ENCODE measurements at places on chromosomes 2 and 18.
A peak's percentile ranks its signal among the peaks of the same experiment; 100 is the strongest.

DNA sequence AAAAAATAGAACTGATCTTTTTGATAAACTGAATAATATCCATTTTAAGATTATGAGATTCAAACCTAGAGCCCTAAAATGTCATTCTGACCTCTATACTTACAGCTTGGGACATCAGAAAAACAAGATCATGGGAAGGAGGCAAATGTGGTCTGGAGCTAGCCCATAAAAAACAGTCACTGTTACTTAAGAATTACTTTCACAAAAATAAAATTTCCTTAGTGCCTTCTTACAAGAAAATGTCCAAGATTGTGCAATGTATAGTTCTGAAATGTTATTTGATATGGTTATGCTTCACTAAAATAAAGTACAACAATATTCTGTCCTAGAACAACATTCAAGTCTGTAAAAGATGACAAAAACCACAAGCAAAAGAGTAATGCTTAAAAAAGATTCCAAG is 247.6 kb downstream of the DYM start:
- DNase-seq = no peak
- no peak overlapping the region for H3K4me3 ChIP-seq
- no peaks in the 10 kb centered on the region for H3K27me3 ChIP-seq
- H3K4me1 ChIP-seq = no peaks in the 10 kb centered on the region

GRCh38 chr2:27356056-27356381 is 545 bp downstream of the GTF3C2 start:
- peaks cover 27% of the 10 kb centered on the region for H3K36me3 ChIP-seq
- H3K27me3 ChIP-seq = peaks cover 5% of the 10 kb centered on the region
- peak; percentile 51 for DNase-seq
- H3K27ac ChIP-seq = peak overlapping the region; percentile 100

- H3K4me3 ChIP-seq = no peak overlapping the region
- no peak for DNase-seq
- no peak overlapping the region for H3K27ac ChIP-seq
- no peaks in the 10 kb centered on the region for H3K36me3 ChIP-seq
Measured at GRCh38 chr2:120857422-120857821, 121.8 kb downstream of the GLI2 start.

GRCh38 chr2:165874445-165875039 is 79.0 kb downstream of the TTC21B start:
- no peak overlapping the region for H3K27ac ChIP-seq
- peaks cover 34% of the 10 kb centered on the region for H3K36me3 ChIP-seq
- H3K4me3 ChIP-seq = no peak overlapping the region
- no peak for DNase-seq

- no peak overlapping the region for H3K27ac ChIP-seq
- H3K4me3 ChIP-seq = no peak overlapping the region
- H3K4me1 ChIP-seq = peaks cover 15% of the 10 kb centered on the region
- peaks cover 53% of the 10 kb centered on the region for H3K36me3 ChIP-seq
- H3K27me3 ChIP-seq = no peaks in the 10 kb centered on the region
- no peak for DNase-seq
Measured at GRCh38 chr2:148726228-148726627, 81.7 kb downstream of the EPC2 start.

DNA sequence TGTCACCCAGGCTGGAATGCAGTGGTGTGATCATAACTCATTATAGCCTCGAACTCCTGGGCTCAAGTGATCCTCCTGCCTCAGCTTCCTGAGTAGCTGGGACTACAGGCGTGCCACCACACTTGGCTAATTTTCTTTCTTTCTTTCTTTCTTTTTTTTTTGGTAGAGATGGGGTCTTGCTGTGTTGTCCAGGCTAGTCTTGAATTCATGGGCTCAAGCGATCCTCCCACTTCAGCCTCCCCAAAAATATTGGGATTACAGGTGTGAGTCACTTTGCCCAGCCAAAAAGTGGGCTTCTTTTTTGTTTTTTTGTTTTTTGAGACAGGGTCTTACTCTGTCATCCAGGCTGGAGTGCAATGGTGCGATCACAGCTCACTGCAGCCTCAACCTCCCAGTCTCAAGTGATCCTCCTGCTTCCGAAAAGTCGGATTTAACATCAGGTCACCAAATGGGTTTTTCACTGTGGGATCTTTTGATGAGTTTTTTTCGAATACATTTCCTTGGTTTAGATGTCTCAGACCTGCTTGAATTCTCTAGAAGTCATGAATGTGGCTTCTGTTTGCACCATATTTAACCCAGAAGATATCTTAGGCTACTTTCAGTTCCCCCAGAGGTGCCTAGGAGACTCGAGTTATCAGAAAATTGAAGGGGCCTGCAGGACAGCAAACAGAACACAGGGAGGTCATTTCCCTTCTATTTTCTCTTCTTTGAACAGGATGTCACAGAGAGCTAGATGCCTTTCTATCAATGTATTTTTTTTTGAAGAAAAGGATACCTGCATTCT is 8.9 kb downstream of the RAB31 start:
- peaks cover 54% of the 10 kb centered on the region for H3K4me1 ChIP-seq
- no peak for DNase-seq
- H3K27ac ChIP-seq = no peak overlapping the region
- H3K36me3 ChIP-seq = peaks cover 4% of the 10 kb centered on the region
- peaks cover 4% of the 10 kb centered on the region for H3K27me3 ChIP-seq

DNA sequence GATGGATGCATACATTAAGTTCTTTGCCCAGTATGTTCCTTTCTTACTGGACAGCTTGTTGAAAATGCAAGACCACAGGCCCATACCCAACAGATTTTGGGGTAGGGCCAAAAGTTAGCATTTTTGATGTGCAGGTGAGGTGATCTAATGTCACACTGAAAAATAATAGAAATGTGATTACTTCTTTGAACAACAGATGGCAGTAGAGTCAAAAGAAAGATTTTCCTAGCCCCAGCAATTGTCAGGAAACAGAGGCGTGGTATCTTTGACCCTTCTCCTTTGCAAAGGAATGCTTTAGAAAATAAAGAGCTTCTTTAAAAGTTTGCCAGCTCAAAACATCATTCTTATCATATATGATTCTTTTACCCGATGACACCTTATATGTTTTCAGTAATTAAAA is 343.6 kb upstream of the SYT4 start:
- no peaks in the 10 kb centered on the region for H3K4me1 ChIP-seq
- H3K27ac ChIP-seq = no peak overlapping the region
- H3K36me3 ChIP-seq = no peaks in the 10 kb centered on the region

GRCh38 chr2:110957293-110957692 is 163.4 kb upstream of the BCL2L11 start:
- H3K27me3 ChIP-seq = peaks cover 23% of the 10 kb centered on the region
- H3K36me3 ChIP-seq = no peaks in the 10 kb centered on the region
- no peak overlapping the region for H3K4me3 ChIP-seq

DNA sequence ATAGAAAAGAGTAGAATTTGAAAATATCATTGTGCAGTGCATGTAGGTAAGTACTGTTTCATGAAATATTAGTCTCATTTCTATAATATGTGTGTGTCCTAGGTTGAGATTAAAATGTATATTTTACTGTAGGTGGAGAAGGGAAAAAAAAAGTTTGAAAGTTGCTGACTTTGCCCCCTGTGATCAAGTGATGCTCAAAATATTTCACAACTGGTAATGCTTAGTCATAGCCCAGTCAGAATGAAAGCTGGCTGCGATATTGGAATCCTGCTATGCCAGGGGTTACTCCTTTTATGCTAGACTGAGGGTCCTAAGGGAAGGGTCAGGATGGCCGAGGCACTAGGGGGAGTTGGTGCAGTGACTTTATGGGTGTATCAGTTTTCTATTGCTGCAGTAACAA is 19.5 kb upstream of the CFAP36 start:
- DNase-seq = no peak
- peaks cover 10% of the 10 kb centered on the region for H3K4me1 ChIP-seq
- H3K27me3 ChIP-seq = no peaks in the 10 kb centered on the region
- H3K4me3 ChIP-seq = no peak overlapping the region

DNA sequence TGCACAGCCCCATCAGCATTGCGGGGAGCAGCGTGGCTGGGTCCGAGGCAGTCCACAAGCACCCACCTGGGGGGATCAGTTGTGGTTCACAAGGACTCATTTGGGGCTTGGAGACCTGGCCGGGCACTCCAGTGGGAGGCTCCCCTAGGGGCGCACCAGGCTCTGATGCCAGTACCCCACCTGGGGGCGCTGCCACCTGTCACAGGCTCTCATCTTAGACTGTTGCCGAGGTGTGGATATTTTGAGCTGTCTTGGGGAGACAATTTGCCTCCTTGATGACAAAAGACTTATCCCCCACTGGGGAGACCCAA is 3.0 kb downstream of the ADRA2B start:
- no peak overlapping the region for H3K4me3 ChIP-seq
- peaks cover 30% of the 10 kb centered on the region for H3K4me1 ChIP-seq
- H3K27ac ChIP-seq = no peak overlapping the region
- H3K27me3 ChIP-seq = peaks cover 53% of the 10 kb centered on the region
- DNase-seq = no peak
- peaks cover 6% of the 10 kb centered on the region for H3K36me3 ChIP-seq

- no peak for DNase-seq
- peaks cover 8% of the 10 kb centered on the region for H3K4me1 ChIP-seq
- peaks cover 1% of the 10 kb centered on the region for H3K27me3 ChIP-seq
- no peak overlapping the region for H3K27ac ChIP-seq
- H3K4me3 ChIP-seq = no peak overlapping the region
Measured at GRCh38 chr2:12624384-12624783, 92.4 kb upstream of the TRIB2 start.

GRCh38 chr2:55519938-55520885 is 694 bp downstream of the CFAP36 start:
- peaks cover 2% of the 10 kb centered on the region for H3K27me3 ChIP-seq
- peaks cover 22% of the 10 kb centered on the region for H3K4me1 ChIP-seq
- peaks cover 23% of the 10 kb centered on the region for H3K36me3 ChIP-seq
- peak; percentile 41 for DNase-seq
- peak overlapping the region; percentile 99 for H3K4me3 ChIP-seq
- H3K27ac ChIP-seq = peak overlapping the region; percentile 98

GRCh38 chr2:86831537-86831936 is 30.1 kb downstream of the CD8B start:
- no peaks in the 10 kb centered on the region for H3K36me3 ChIP-seq
- no peak for DNase-seq
- peaks cover 18% of the 10 kb centered on the region for H3K4me1 ChIP-seq
- H3K27ac ChIP-seq = peak overlapping the region; percentile 15
- H3K27me3 ChIP-seq = no peaks in the 10 kb centered on the region

- peaks cover 34% of the 10 kb centered on the region for H3K4me1 ChIP-seq
- no peak for DNase-seq
- no peak overlapping the region for H3K4me3 ChIP-seq
- no peaks in the 10 kb centered on the region for H3K36me3 ChIP-seq
- no peak overlapping the region for H3K27ac ChIP-seq
- no peaks in the 10 kb centered on the region for H3K27me3 ChIP-seq
Measured at GRCh38 chr2:109153005-109153784, 24.2 kb downstream of the SH3RF3 start.

- peaks cover 27% of the 10 kb centered on the region for H3K27me3 ChIP-seq
- peaks cover 83% of the 10 kb centered on the region for H3K4me1 ChIP-seq
- H3K27ac ChIP-seq = peak overlapping the region; percentile 22
- H3K4me3 ChIP-seq = peak overlapping the region; percentile 86
Measured at GRCh38 chr2:73985308-73986084, 786 bp downstream of the TET3 start.

DNA sequence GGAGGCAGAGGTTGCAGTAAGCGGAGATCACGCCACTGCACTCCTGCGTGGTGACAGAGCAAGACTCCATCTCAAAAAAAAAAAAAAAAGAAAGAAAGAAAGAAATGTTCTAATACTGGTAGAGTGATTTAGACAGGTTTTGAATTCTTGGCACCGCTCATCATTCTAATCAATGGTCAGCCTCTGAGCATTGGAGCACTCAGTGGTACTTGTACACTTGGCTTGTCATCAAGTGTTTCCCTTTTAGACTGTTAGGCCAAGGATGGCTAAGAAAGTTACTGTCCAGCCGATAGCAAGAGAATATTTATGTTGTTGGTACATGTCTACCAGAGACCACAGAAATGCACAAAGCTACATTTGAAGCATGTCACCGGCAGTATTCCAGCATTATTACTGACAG is 444.1 kb upstream of the RAB12 start:
- H3K27me3 ChIP-seq = no peaks in the 10 kb centered on the region
- H3K27ac ChIP-seq = no peak overlapping the region
- peaks cover 6% of the 10 kb centered on the region for H3K4me1 ChIP-seq
- no peak overlapping the region for H3K4me3 ChIP-seq
- no peak for DNase-seq

- DNase-seq = no peak
- no peak overlapping the region for H3K27ac ChIP-seq
- H3K4me3 ChIP-seq = no peak overlapping the region
- H3K27me3 ChIP-seq = peaks cover 3% of the 10 kb centered on the region
- H3K4me1 ChIP-seq = no peaks in the 10 kb centered on the region
- no peaks in the 10 kb centered on the region for H3K36me3 ChIP-seq
Measured at GRCh38 chr2:125006676-125007075, 981.6 kb downstream of the CNTNAP5 start.

GRCh38 chr18:63229971-63230370 is 89.6 kb downstream of the BCL2 start:
- no peaks in the 10 kb centered on the region for H3K27me3 ChIP-seq
- H3K36me3 ChIP-seq = peaks cover 43% of the 10 kb centered on the region
- H3K27ac ChIP-seq = no peak overlapping the region
- DNase-seq = no peak

DNA sequence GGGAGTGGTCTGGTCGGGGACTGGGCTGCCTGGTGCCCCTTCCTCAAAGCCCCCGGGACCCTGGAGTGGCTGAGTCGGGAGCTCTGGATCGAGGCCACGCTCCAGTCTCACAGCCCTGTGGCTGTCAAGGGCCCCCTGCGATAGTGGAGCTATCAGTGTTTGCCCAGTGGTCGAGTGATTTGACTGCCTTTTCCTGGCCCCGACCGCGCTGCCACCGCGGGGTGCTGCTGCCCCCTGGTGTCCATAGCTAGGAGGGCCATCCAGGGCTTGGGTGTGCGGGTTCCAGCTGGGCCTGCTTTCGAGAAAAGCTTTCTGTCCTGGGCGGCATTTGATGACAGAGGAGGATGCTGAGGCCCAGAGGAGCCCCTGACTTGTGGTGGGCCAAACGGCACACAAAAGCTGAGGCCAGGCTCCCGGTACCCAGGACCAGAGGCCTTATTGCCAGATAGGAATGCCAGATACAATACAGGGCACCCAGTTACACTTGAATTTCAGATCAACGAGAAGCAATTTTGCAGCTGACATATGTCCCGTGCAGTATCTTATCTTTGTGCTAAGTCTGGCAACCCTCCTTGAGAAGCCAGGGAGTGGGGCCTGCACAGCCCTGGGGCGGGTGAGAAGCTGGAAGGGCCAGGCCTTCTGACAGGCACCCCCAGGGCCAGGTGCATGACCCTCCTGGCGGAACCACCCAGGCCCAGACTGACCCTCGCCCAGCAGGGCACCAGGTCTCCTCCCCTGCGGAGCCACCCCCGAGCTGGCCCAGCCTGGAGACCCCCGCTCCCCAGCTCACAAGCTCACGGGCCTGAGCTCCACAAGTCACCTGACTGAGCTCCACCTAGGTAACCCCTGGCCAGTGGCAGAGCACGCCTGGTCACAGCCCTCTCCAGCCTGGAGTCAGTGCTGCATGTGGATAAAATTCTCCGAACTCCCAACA is 13.0 kb downstream of the ODC1 start:
- H3K4me3 ChIP-seq = no peak overlapping the region
- peaks cover 20% of the 10 kb centered on the region for H3K4me1 ChIP-seq
- peaks cover 17% of the 10 kb centered on the region for H3K27me3 ChIP-seq

DNA sequence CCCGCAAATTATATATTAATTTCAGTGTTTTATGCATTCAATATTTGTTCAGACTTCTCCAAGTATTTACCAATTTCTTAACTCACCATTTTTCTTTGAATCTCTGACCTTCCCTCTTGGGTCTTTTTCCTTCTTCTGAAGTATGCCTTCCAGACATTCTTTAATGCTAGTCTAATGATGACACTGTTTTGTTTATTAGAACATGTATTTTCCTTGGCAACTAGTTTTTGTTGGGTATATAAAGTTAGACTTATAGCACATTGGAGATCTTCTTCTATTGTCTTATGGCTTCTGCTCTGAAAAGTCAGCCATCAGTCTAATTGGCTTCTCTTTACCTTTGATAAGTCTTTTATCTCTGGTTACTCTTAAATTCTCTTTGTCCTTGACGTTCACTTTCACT is 423.2 kb upstream of the NRP2 start:
- H3K4me3 ChIP-seq = no peak overlapping the region
- peaks cover 12% of the 10 kb centered on the region for H3K4me1 ChIP-seq
- peaks cover 12% of the 10 kb centered on the region for H3K36me3 ChIP-seq
- H3K27me3 ChIP-seq = no peaks in the 10 kb centered on the region

Measured in nephron progenitor cell (in vitro differentiated cells).